ENCODE measurements at places on chromosomes 16 and 17.

GRCh38 chr16:50697881-50698767 lies 4.7 kb downstream of the NOD2 start:
- DNase-seq: no peak

DNA sequence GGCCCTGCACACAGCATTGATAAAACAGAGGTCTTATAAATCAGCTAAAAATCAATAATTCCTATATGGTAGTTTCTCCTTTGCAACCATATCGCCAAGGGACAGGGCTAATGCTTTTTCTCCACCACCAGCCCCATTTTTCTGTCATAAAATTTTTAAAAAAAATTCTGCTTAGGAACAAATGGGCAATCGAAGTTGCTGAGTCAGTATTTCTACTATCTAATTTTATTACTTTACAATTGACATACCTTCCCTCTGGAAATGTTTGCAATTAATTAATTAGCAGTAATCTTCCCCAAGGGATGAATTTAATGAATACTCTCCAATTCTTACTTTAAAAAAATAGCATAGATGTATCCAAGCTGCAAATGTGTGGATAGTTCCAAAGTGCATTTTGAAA lies 1.7 kb upstream of the IRX6 start:
- DNase-seq: no peak

- DNase-seq: no peak
These were observed 60.5 kb downstream of the RAP1GAP2 start for GRCh38 chr17:2856727-2857126.

DNA sequence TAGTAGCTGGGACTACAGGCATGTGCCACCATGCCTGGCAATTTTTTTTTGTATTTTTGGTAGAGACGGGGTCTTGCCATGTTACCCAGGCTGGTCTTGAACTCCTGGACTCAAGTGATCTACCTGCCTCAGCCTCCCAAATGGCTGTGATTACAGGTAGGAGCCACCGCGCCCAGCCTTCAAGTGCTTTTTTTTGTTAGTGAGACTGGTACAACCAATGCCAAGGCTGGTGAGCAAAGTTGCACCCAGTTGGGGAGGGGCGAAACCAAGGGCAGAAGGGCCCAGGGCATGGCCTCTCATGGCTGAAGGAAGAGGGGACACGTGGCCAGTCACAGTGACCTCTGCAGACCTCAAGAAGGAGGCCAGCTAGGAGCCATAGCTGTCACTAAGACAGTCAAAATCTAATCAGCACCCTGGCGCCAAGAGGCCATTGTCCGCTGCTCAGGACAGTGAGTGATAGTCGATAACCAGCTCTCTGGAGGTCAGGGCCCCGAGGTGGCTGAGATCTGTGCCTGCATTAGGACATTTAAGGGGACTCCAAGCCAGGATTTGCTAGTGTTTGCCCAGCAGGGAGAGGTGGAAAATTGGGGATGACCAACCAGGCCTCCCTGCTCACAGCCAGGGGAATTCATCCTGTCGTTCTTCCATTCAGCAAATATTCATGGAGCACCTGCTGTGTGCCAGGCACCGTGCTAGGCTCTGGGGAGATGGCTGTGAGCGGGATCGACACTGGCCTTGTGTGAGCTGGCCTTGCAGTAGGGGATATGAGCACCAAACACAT lies 10.2 kb downstream of the IL4R start:
- DNase-seq: no peak

DNA sequence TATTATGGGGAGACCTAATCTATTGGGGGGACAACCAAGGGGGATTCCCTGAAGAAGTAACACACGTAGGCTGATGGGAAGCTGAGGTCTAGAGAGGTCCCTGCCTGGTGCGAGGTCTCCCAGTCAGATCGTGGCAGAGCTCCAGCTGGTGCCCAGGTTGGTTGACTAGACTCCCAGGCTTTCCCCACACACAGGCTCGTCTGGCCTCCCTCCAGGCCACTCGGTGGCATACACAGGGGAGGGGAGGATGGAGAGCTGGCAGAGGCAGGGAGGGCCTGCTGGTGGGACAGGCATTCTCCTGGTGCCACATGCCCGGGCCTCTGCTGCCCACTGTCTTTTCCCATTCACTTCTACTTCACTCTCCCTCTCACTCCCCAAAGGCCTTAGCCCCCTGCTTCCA lies 8.5 kb upstream of the SOCS3 start:
- no peak for DNase-seq

- no peak for DNase-seq
These were observed 56.1 kb downstream of the RGS9 start for GRCh38 chr17:65193305-65193704.

DNA sequence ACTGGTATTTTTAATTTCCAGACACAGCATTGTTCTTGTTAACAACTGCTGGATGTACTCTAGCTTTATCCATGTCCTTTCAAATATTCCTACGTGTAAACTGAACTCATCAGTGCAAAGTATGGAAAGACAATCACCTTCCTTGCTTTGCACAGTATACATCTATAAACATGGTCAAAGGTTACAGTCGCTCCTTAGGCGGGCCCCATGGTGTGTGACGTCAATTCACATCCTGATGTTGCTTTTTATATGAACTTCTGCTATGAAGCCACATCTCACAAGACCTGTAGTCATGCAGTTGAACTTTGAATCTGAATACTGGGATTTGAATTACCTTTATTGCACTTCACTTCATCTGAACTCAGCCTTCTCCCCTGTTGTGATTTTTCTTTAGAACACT lies 447.6 kb upstream of the PSMD7 start:
- DNase-seq: no peak

DNA sequence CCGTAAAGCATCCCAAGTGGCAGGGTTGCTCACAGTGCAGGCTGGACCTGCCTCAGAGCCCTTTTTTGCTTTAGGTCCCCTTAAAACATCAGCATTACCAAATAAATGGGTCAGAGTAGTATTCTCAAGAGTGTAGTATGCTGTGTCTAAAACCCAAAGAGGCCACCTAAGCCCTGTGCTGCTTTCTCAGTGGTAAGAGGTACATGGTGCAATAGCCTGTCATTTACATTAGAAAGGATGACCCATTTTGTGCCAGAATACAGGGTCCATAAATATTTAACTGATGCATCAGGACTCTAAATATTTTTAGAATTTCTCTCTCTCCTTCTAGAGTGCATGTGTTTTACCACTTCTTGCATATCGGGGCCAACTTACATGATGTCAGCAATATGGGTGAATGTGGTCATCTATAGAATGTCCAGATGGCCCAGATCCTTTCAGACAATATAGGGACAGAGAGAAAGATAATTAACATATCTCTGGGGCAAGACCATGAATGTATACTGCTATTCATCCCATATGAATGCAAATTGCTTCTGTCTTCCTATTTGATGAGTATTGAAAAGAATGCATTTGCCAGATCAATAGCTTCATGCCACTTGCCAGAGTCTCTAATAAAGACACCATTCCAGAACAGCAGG lies 329.2 kb downstream of the PMP22 start:
- no peak for DNase-seq

DNA sequence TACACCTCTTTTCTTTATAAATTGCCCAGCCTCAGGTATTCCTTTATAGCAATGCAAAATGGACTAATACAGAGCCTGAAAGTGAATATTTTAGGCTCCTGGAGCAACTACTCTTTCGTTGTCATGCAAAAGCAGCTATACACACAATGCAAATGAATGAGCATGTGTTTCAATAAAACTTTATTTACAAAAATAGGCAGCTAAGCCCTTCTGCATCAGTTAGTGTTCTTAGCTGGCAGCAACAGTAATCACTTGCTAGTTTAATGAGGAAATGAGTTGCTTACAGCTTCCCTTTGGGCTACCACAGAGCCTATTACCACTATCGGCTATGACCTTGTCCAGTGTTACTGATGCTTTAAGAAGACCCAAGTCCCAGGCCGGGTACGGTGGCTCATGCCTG lies 402.9 kb downstream of the XYLT1 start:
- DNase-seq: no peak

- no peak for DNase-seq
These were observed 2.2 kb downstream of the UBALD1 start for GRCh38 chr16:4612474-4612931.

GRCh38 chr17:17837966-17838962 lies 1.5 kb upstream of the SREBF1 start:
- no peak for DNase-seq

GRCh38 chr17:77824780-77825280 lies 133.7 kb upstream of the TNRC6C start:
- DNase-seq: no peak

DNA sequence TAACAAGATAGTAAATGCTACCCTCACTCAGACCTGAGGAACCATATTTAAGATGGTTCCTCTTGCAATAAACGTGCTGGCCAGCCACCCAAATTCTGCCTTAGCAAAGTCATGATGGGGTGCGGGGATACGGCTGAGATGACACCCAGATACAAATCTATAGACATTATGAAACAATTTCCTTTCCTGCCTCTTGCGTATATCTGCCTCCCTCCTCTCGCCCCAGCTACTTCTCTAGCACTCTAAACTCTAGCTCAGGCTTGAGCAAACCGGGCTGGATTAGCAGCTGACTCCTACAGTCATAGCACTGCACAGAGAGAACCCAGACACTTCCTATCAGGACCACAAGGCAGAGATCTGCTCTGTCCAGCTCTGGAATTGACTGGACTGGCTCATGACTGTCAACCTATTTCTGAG lies 22.3 kb downstream of the CD300LF start:
- DNase-seq: no peak

GRCh38 chr17:10614536-10615155 lies 42.5 kb downstream of the MYH3 start:
- no peak for DNase-seq
